ENCODE measurements at places on chromosomes 4 and X.

GRCh38 chrX:138775517-138775916 lies 64.0 kb upstream of the FGF13 start:
- DNase-seq, result no peak

DNA sequence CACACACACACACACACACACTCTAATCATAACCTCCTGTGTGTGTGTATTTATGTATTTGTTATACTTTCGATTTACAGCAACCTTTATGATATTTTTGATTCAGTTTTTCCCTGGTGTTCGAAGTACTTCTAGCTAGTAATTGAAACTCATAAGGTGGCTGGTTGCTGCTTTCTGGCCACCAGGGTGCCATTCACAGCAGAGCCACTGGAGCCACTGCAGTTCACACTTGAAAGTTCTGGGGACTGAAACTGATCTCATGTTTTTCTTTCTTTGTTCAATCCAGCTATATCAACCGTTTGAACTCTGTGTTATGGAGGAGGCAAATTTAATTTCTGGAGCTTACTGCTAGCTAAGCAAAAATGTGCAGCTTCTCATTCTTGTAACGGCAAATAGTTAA lies 419.4 kb downstream of the ADGRL3 start:
- DNase-seq, result no peak

DNA sequence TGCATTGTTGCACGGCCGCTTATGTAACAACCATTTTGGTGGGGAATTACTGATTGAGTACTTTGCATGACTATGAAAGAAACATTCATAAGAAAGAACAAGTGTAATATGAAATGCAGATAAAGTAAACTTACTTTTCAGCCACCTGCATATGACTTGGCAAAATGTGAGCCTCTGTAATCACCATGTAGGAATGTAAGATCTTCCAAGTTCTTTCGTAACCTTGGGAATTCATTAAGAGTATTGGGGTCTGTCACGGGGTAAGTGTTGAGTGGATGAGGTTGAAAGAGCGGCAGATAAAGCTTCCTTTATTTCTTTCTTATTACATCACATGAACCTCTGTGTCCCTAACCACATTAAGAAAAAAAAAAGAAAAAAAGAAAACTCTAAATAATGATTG lies 348.5 kb upstream of the NR3C2 start:
- DNase-seq, result no peak

- no peak for DNase-seq
Observed at GRCh38 chr4:36794716-36795115, 449.8 kb upstream of the NWD2 start.

DNA sequence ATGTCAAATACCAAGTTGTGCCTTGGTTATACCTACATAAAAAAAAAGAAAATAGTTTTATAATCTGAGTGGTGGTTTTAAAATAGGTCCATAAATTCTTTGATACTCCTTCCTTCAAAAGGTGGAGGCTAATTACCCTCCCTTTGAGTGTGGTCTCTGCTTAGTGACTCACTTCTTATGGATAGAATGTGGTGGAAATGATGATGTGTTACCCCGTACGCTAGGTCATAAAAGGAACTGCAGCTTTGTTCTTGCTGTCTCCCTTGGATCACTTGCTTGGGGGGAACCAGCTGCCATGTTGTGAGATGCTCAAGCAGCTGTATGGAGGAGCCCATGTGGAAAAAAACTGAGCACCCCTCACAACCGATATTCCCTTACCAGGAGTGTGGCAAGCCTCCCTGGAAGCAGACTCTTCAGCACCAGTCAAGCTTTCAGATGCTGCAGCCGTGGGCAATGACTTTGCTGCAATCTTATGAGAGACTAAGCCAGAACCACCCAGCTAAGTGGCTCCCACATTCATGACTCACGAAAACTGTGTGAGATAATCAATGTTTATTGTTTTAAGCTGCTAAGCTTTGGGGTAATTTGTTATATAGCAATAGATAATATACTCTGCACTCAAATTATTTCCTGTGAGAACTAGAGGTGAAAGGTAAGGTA lies 195.0 kb upstream of the GATB start:
- DNase-seq, result no peak

DNA sequence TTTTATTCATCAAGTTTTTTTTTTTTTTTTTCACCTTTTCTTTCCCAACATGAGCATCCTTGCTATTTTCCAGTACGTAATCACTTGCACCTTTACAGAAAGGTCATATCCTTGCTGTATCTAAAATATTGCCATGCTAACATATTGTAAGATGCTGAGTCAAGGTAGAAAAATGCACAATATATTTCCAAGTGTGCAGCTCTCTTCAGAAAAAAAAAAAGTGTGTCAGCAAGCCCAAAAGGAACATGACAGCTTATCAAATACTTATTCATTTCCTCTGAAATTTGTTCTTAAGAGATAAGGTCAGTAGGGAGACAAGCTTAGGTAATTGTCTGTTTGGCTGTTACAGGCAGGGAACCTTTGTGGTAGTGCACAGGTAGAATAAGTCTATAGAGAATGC lies 27.0 kb downstream of the SH2D1A start:
- no peak for DNase-seq

GRCh38 chr4:112109360-112110058 lies 35.7 kb upstream of the FAM241A start:
- DNase-seq, result no peak

- no peak for DNase-seq
Observed at GRCh38 chrX:28178206-28178605, 197.0 kb upstream of the DCAF8L1 start.

GRCh38 chr4:18935659-18936345 lies 914.2 kb upstream of the LCORL start:
- DNase-seq, result no peak

- DNase-seq, result no peak
Observed at GRCh38 chrX:152170621-152171020, 32.2 kb upstream of the MAGEA10 start.
